ENCODE measurements at places on chromosomes 3 and 15.

GRCh38 chr15:50256188-50257041 lies 9.1 kb downstream of the HDC start:
- DNase-seq = peak; percentile 17

GRCh38 chr15:50380089-50380488 lies 25.1 kb upstream of the GABPB1 start:
- DNase-seq = no peak

- no peak for DNase-seq
These were observed 32.1 kb upstream of the PIAS1 start for GRCh38 chr15:68022061-68022460.

DNA sequence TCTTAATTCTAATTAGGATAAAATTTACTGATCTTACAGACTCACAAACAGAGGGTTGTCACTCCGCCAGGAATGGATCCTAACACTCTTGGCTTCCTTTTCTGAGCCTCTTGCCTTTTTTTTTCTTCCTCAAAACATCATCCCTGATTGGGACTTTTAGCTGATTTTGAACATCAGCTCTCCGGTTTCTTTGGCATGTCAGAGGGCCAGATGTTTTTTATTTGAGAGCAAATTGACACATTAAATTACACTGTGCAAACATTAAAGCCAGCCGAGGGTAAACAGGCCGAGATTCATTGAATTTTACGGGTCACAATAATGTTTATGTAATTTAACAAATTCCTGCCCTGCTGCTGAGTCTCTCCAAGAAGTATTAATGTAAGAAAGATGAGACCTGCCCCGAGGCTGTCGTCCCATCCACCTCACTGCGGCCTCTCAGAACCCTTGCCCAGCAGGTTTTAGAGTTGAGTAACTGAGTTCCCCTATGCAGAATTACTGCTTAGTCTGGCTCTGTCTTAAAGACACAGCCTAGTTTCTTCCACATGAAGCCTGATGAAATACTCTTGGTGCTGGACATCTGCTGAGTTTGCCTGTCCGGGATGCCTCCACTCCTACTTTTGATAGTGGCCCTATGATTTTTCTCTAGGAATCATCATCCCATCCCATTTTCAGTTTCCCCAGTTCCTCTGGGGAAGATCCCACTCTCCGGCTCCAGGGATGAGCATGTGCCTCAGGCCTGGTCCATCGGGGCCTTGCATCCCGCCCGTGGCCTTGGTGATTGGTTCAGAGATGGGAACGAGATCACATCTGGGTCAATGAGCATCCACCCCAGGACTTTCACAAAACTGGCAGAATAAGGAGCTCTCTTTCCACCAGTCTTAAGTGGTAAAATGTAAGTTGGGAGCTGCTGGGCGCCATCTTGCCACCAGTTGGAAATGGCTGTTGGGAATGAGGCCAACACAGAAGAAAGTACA lies 226.6 kb upstream of the TLE3 start:
- DNase-seq = peak; percentile 66

DNA sequence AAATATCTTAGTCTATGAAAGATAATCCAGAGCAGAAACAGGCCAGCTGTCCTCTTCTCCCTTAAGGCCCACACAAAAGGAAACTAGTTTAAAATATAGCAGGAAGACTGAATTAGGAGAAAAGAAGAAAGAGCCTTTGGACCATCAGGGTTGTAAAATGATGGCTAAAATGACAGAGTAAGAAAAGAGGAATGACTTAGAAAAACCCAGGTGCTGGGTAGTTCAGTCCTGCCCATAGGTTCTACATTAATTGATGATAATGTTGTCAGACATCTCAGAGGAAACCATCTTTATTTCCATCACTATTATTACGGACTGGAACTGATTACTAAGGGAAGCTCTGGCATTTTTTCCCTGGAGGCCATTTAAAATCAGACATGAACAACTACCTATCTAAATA lies 142.8 kb upstream of the STT3B start:
- DNase-seq = no peak

DNA sequence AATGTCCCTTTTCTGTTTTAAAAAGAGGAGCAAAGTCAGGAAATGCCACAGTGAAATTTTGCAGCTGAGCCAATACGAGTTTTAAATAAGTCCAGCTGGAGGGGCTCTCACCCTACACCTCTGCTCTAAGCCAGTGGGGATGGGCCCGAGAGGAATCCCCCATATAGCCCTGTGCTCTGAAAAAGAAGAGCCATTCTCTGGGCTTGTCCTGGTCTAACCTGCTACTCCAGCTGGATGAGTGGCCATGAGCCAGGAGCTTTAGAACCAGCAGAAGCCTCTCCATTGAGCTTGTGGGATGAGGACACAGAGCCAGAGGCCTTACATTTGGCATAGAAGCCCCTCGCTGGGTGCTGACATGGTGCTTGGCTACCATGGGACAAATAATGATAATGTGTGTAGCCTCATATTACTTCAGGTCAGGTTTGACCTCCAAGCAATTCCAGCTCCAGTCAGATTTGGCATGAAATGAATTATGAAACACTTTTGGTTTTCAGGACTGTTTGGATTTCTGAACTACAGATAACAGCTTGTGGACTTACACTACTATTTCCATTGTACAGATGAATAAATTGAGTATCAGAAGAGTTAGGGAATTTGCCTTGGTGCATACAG lies 172.4 kb downstream of the CHST2 start:
- no peak for DNase-seq

DNA sequence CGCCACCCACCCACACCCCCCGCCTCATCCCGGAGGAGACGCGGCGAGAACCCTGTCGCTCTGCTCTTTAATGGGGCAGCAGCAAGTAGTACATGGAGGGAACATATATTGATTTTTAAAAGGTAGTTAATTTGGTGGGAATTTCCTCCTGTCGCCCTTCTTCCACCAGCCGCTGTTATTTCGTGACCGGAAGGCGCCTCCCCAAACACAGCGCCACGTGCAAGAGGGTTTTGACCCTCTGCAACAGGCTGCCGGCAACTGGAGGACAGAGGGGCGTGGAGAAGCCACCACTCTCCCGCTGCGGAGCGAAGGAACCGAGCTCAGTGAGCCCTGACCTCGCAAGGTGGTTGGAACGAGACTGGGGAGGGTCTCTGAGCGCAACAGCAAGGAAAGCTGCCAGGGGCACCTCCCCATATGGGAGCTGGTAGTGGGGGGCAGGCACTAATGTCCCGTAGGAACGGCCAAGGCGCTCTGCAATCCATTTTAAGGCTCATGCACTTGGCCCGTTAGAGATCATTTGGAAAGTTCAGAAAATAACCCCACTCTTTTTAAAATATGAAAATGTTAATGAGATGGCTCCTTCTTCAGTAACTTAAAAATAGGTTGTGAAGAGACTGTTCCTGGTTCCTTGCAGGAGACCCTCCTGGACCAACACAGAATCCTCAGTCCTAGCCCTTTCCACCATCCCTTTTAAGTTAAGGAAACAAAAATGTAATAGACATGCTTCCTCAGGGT lies 4.3 kb downstream of the ONECUT1 start:
- no peak for DNase-seq

DNA sequence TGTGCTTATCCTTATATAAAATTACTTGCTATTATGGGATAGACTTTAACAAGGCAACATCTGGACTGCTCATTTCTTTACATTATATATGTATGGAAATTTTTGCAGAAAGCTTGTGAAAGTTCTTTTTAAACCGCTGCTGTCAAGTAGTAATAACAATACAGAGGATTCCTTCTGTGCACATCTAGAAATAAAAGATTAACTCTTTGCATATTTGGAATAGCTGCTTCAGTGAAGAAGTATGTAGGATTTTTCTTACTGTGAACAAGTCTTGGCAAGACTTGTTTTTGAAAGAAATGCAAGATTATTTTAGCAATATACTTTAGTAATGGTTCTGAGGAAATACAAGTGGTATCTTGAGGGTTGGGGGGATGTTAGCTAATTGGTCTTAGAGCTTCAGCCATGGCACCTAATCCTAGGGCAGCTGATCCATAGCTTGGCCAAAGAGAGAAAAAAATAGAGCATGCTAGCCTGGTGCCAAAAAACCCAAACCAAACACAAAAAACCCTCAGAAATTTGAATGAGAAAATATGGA lies 4.3 kb downstream of the PRKCI start:
- DNase-seq = no peak

DNA sequence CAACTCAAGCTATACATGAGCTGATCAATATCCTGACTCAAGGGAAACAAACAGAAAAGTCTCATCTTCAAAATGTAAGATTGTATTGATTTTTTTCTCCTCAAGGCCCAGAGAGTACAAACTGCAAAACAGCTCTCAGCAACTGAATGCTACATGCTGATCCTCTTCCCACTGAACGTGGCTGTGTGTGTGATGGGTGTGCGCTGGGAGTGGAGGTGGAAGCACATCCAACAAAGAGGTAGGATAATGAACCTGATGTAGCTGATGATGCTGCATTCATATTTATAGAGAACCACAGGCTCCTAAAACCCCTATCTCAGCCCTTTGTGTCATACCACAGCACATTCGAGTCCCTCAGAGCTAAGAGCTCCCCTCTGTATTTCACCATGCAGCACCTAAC lies 56.8 kb downstream of the GABRB3 start:
- no peak for DNase-seq

- no peak for DNase-seq
These were observed 6.1 kb downstream of the VWA5B2 start for GRCh38 chr3:184235381-184236032.

DNA sequence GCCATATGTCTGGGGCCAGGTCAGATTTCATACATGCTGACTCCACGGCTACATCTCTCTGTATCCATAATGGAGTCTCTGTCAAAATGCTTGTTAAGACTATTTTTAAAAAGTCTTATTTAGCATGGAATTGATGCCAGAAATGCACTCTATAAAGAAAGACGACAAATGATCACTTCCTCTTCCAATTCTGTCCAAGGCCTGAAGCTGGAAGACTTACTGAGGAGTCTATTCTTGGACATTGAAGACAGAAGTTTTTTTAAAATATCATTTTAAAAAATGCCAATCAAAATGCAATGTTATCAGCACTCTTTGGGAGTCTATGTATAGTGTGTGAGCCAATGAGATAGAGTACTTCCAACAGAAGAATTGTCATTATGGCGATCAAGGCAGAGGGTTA lies 27.9 kb upstream of the NMNAT3 start:
- DNase-seq = no peak

DNA sequence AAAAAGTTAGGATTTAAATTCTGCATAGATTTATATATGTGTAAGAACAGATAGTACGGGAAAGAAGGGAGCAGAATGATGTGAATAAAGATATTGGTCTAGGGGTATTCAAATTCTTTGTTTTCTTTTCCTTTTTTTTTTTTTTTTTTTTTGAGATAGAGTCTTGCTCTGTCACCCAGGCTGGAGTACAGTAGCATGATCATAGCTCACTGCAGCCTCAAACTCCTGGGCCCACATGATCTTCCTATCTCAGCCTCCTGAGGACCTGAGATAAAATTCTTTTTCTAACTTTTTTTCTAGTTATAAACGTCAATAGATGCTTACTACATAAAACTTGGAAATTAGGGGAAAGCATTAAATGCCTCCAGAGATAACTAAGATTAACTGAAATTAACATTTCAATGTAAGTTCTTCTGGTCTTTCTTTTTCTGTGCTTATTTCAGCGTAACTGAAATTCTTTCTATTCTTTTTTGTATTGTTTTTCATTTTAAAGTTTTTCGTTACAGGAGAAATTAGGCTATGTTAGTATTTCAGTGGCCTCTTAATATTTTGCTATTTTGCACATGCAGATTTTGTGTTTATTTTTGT lies 29.2 kb downstream of the UBE2Q2 start:
- no peak for DNase-seq

DNA sequence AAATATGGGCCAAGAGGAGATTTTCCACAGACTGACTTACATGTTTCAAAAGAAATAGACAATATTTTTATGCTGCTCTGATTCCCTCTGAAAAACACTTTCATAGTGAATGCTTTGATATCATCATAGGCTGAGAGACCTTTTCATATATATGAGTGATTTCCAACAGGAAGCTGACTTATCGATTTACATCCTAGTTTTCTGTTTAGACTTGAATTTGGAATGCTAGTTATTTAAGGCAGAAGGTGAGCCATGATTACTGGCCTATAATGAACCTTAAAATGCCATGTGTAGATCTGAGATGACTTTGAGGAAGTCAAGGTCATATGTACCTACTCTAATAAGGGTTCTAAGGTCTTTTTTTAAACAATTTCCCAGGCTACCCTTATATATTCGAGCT lies 1126.1 kb downstream of the ROBO1 start:
- DNase-seq = no peak

Data from amniotic stem cell (primary cell).